Right renal pelvis (tissue), 4 donors: ENCODE measurements at places on chromosomes 2 and 18. TPM values are rescaled to one million over a fixed set of nuclear protein-coding genes. Genes with fewer than 3 reads are reported as not detected.

AGXT gene
- not detected for polyA plus RNA-seq

DNA sequence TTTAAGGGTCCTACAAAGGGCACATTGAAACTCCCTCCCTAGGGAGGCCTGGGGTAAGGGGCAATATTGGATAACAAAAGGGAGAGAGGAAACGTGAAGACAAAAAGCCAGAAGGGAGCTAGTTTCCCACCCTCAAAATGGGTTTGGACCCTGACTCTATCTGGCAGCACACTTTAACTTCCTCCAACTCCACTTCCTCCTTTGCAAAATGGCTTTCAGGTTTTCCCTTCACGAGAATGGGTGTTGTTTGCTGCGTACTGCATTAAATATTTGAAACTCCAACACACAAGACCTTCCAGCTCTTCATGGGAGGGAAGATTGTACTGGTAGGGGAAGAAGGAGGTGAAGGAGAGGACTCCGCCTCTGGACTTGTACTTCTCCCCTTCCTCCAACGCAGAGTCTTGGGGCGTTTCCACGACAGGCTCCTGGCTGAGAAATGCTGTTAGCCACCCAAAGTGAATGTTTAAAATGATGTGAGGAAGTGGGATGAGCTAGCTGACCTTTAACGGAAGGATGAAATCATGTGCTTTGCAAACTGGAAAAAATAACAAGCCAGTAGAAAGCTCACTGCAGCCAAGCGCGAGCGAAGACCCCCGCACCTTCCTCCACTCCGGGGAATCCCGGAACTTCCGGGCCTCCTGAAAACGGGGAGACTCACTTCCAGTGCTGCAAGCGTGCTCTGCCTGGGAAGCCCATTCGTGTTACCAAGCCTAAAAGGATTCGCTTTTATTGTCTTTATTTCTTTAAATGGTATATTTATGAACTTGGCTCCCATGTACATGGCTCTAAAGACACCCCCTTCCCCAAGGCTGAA, 85.6 kb downstream of the VIT start:
- DNase-seq = no peak

- no peak for DNase-seq
These were observed 673.8 kb upstream of the SALL3 start for GRCh38 chr18:78305789-78306188.

GRCh38 chr2:37812414-37812813, 112.7 kb upstream of the RMDN2 start:
- no peak for DNase-seq

GRCh38 chr2:27095745-27096651, 9.4 kb downstream of the KHK start:
- DNase-seq = no peak
